ENCODE measurements at places on chromosomes 1 and 21. TPM values are rescaled to one million over a fixed set of nuclear protein-coding genes. Genes with fewer than 3 reads are reported as not detected.

DNA sequence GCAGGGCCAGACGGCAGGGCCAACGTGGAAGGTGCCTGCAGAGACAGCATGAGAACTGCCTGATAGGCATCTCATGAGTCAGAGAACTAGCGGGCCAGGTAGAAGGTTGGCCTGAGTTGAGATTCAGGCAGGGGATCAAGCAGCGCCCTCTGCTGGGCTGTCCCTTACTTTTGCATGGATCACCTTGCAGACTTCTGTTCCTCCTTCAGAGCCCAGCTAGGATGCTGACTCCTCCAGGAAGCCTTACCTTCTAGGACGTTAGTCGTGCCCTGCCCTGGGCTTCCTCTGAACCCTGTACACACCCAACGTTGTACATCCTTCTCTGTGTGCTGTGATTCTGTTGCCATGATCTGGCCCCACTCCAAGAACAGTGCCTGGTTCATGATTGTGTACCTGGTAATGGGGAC lies 231.3 kb upstream of the VAMP3 start:
- H3K4me3 ChIP-seq, result no peak overlapping the region
- H3K27me3 ChIP-seq, result peaks cover 12% of the 10 kb centered on the region
- H3K27ac ChIP-seq, result no peak overlapping the region
- DNase-seq, result no peak

DNA sequence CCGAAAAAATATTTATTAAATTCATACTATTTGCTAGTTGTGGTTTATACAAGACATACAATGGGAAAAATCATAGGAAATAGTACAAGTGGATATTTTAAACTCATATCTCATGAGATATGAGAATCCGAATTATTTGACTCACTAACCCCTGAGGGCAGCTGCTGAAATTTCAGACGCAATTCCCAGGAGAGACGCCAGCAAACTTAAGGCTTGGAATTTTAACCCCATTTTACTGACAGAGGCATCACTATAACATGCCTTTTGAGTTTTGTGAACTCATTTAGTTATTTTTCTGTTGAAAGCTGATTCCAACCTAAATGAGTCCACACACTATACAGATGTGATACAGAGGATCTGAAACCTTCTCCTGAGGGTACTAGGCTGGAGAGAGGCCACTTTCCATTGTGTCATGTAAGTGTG lies 5.9 kb upstream of the MROH9 start:
- no peak for DNase-seq
- no peaks in the 10 kb centered on the region for H3K27me3 ChIP-seq
- H3K36me3 ChIP-seq, result no peaks in the 10 kb centered on the region
- no peak overlapping the region for H3K4me3 ChIP-seq

DNA sequence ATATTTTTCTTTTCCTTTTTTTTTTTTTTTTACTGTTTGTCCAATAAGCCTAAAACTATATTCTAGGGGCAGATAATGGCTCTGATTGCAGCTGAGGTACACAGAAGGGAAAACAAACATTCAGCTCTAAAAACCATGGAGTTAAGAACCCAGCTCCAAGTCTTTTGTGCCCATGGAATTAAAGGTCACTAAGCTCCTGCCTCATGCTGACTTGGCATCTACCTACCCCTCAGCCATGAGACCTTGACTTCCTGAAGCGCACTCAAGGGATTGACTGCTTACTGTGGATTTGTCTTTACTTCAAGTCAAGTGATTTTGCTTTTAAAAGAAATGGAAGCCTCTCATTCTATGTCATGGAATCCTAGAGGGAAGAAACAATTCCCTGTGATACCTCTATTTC lies 192.3 kb downstream of the AMY1C start:
- H3K27me3 ChIP-seq, result no peaks in the 10 kb centered on the region
- no peak overlapping the region for H3K4me3 ChIP-seq
- no peaks in the 10 kb centered on the region for H3K36me3 ChIP-seq
- DNase-seq, result no peak
- H3K4me1 ChIP-seq, result no peaks in the 10 kb centered on the region

DNA sequence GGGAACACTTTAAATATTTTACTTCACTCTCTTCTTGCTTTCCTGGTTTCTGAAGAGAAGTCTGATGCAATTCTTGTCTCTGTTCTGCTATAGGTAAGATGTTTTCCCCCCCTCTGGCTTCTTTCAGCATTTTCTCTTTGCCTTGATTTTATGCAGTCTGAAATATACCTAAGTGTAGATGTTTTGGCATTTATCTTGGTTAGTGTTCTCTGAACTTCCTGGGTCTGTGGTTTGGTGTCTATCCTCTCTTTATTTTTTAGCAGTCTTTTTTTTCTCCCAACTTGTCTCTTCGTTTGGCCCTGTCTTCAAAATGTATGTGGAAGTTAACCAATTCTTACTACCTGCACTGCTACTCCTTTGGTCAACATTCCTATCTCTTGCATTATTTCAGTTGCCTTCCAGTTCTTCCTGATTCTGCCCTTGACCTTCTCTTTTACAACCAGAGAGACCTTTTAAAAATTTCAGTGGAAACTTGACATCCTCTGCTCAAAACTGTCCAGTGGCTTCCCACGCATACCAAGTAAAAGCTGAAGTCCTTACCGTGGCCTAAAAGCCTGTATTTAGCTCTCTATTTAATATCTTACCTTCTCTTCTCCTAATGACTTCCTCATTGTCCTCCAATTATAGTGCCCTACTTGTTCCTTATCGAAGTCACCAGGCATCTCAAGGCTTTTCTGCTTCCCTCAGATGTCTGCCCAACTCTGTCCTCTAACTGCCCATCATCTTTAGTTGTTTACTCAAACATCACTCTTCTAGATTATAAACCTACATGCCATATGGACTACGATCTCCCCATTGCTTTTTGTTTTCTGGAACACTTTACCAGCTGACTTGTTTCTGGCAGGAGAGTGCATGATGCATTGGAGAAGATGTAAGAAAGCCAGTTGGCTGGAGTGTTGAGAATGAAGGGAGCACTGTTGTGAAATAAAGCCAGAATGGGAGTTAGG lies 40.9 kb downstream of the RAP1A start:
- no peak overlapping the region for H3K4me3 ChIP-seq
- H3K4me1 ChIP-seq, result peaks cover 18% of the 10 kb centered on the region
- H3K36me3 ChIP-seq, result no peaks in the 10 kb centered on the region
- DNase-seq, result no peak

- H3K27ac ChIP-seq, result no peak overlapping the region
- no peaks in the 10 kb centered on the region for H3K36me3 ChIP-seq
- H3K4me1 ChIP-seq, result no peaks in the 10 kb centered on the region
- no peak overlapping the region for H3K4me3 ChIP-seq
- H3K27me3 ChIP-seq, result no peaks in the 10 kb centered on the region
Measured at GRCh38 chr1:204705888-204706837, 20.6 kb upstream of the LRRN2 start.

DNA sequence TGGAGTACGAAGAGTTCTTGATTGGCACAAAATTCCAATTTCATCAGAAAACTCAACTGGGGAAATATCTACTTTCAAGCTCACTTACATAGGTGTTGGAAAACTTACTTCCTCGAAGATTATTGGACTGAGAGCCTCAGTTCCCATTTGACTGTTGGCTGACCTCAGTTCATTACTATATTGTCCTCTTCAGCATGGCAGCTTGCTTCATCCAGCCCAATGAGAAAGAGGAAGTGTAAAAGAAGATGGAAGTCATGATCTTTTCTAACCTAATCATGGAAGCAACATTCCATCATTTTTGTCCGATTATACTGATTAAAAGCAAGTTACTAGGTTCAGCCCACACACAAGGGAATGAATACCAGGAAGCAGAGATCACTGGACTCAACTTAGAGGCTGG lies 49.4 kb downstream of the HSD3B1 start:
- H3K27me3 ChIP-seq, result no peaks in the 10 kb centered on the region
- DNase-seq, result no peak
- no peak overlapping the region for H3K27ac ChIP-seq
- no peak overlapping the region for H3K4me3 ChIP-seq
- H3K4me1 ChIP-seq, result peaks cover 4% of the 10 kb centered on the region

DNA sequence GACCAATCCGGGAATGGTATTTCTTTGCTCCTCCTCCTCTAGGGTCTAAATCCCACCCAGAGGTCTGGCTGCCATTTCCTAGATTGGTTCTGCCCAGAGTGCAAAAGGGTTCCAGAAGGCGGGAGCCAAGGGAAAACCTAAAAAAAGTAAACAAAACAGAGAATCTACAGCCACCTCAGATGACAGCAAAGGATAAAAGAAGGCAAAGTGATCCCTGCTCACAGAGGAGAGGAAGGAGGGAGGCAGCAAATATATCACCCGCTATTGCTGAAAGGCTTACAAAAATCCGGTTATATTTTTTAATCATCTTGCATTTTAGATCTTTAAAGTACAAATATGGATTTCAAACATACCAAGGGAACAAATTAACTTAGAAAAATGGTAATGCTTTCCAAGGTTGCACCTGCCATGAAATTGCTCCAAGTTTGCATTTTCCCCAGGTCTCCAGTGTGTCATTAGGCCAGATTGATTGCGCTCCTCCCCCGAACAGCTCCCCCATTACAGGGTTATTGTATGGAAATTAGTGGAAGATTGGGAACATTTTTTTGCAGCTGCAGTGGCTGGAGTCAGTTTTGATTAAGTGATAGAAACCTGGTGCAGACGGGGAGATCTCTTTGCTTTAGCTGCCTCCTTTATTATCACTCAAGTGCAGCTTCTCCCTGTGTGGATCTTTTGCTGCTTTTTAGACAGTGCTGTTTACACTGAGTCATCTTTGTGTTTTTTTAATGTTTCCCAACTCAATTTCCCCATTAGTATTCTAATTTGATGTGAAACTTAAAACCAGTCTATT lies 280.5 kb upstream of the CAMK1G start:
- no peak for DNase-seq
- H3K27ac ChIP-seq, result no peak overlapping the region
- no peak overlapping the region for H3K4me3 ChIP-seq
- H3K36me3 ChIP-seq, result no peaks in the 10 kb centered on the region
- H3K27me3 ChIP-seq, result no peaks in the 10 kb centered on the region
- no peaks in the 10 kb centered on the region for H3K4me1 ChIP-seq

DNA sequence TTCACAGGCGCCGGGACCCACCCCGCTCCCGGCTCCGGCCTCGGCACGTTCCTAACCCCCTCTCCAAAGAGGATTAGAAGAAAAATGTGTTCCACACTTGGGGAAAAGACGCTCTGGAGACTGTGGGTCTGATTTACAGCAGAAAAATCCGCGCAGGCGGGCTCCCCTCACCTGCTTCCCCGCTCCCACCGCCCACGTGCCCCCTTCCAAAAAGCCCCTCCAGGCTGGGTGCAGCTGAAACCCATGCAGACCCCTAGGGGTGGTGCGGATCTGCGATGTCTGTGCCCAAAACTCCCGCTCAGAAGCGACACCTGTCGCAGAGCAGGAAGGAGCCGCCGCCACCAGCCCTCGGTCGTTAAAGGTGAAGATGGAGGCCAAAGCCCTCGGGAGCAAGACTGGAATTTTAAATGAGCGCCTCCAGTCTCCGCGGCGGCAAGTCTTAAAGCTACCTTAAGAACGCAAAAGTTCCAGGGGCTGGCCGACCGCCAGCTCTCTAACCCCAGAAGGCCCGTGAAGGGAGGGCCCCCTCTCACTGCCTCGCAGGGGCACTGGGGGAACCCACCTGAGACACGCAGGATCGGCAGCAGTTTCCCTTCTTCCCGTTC lies 688 bp upstream of the CHD5 start:
- H3K4me1 ChIP-seq, result no peaks in the 10 kb centered on the region
- no peak overlapping the region for H3K4me3 ChIP-seq
- no peak overlapping the region for H3K27ac ChIP-seq
- H3K36me3 ChIP-seq, result no peaks in the 10 kb centered on the region
- H3K27me3 ChIP-seq, result peaks cover 28% of the 10 kb centered on the region

DNA sequence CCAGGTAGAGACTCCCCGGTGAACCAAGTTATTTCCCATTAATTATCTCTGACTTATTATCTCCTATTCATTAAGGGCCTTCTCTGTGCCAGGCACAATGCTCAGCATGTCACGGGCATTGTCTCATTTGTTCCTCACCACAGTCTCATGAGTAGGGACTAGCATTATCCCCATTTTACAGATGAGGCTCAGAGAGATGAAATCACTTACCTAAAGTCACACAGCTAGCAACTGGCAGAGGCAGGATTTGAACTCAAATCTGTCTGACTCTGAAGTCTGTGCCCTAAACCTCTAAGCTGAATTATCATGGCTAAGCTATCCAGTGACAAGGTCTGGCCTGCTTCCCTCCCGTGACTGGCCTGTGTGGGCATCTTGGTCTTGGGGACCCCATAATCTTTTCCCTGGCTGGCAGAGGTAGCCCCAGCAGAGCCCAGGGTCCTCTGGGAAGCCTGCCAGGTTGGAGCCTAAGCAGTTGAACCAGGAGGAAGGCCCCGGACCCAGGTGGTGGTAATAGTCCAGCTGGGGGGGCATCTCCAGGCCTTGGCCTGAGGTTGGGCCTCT lies 4.5 kb downstream of the MAP7D1 start:
- peak overlapping the region; percentile 17 for H3K4me3 ChIP-seq
- no peaks in the 10 kb centered on the region for H3K27me3 ChIP-seq
- DNase-seq, result no peak
- H3K4me1 ChIP-seq, result peaks cover 53% of the 10 kb centered on the region
- H3K27ac ChIP-seq, result peak overlapping the region; percentile 98

Gene LMOD1
- 3.3 TPM for polyA plus RNA-seq

Gene FAM151A
- polyA plus RNA-seq, result 0.59 TPM

Gene TEKT2
- polyA plus RNA-seq, result 5.9 TPM

Gene TEX35
- polyA plus RNA-seq, result 0.51 TPM

Gene CDK18
- polyA plus RNA-seq, result 23.9 TPM

All from left lung (tissue), 14 donors.